ENCODE measurements at places on chromosomes 4 and X.

GRCh38 chr4:74044677-74045076, 6.2 kb upstream of the CXCL3 start:
- DNase-seq, result no peak

DNA sequence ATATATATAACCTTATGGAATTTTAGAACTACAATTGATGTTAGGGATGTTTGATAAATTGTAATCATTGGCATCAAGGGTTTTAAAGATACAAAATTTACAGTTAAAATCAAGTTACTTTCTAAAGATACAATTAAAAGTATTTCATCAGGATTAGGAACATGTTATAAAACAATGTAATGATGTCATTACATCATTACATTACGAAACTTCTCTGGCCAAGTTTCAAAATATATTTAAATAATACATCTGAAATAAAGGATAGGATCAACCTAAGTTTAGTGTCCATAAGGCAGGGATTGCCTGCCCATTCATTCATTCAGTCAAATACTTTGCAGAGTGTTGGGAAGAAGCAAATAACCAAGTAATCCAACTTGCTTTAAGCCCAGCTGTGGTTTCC, 75.1 kb downstream of the TENM3 start:
- no peak for DNase-seq

GRCh38 chr4:138647433-138647832, 368.1 kb upstream of the NOCT start:
- DNase-seq, result no peak

- DNase-seq, result no peak
Measured at GRCh38 chr4:92776080-92776479, 472.3 kb downstream of the GRID2 start.

DNA sequence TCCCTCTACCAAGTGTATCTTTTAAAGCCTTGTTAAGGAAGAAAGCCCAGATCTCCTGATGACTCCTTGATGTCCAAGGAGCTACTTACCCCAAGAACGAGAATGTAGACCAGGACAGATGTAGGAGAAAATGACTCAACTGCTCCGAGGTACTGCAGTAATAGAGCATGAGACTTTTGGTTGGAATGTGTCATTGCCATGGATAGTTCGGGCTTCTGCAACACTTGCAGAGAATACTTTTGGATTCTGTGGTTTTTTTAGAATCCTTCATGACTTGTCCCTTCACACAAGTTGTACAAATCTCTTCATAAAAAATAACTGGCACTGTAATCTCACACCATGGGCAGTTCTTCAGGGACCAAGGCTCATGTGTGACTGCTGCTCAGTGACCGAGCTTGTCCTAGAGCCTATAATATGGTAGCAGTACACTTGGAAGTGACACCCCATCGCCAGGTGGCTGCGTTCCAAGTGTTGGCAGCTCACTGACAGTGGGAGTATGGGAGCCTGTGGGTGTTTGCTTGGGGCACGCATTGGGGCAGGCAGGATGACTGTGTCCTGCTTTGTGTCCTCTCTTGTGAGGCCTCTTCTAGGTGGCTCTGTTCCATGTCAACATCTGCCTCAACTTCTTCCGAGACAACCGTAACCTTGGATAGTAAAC, 87.9 kb upstream of the WDR1 start:
- DNase-seq, result peak; percentile 7

DNA sequence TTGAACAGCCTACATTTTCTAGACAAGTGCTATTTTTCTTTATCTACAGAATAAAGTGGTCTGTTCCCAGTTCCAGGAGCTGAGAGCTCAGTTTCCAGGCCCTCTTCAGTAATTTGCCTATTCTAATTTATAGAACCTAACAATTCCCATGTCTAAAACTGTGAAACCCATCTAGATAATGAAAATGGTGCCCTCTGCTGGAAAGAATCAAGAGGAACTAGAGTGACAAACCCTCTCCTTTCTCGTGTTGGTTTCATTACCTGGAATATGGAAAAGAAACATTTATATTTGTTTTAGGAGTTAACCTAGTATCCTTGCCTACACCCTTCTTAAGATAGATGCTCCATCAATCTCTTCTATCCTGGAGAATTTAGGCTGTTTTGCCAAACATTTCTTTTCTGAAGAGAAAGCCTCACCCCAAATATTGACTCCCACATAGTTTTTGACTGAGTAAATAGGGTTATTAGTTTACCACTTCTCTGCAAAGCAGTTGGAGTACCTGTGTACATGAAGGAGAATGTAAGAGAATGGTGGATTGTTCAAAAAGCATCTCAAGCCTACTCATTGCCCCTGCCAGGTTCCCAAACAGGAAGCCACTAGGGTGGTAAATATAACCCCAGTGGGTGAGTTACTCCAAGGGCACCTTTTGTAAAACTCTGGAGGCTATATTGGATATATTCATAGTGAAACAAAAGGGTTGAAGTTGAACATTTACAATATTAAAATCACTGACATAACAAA, 121.6 kb downstream of the RASL11B start:
- DNase-seq, result no peak

- DNase-seq, result no peak
Measured at GRCh38 chrX:132094164-132094563, 33.7 kb downstream of the FRMD7 start.

DNA sequence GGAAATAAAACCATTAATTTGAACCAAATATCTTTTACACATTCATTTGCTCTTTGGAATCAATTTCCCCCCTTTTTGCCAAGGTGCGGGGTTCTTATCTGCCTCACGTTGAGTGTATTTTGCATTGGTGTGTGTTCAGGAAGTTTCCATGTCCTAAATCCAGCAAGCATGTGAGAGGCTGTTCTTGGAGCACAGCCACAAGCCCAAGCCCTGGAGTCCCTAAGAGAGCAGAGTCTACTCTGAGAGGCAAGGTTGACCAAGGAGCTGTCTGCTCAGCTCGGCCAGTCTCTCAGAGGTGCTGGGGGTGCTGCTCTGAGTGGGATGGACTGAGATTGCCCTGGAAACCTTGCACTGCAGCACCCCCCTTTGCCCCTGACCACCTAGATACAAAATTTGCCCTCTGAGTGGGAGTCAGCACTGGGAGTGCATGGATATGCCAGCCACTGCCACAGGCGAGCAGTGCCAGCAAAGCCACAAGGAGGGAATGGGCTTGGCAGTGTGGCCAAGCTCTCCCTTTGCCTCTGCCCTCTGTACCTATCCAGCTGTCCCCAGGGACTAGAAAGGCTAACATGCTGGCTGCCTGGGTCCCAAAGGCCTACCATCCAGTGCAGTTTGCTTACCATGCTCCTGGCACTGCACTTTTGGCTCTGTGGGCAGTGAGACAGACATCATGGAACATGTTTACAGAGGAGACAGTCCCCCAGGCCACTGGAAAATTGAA, 20.5 kb upstream of the FAM193A start:
- peak; percentile 25 for DNase-seq

DNA sequence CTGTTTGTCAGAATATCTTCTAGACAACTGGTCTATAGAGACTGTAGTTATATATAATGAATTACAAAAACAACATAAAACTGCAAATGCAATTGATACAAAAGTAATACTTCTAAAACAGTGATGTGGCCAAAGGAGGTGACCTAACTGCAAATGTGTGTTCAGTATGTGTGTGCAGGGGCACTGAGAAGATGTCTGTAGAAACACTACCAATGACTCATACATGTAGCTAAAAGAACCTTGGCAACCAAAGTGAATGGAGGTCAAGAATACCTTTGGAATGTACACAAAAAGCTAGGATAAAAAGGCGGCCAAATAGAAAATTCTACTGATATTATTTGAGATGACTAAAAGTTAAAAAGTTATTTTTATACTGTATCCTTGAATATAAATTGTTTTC, 261.8 kb downstream of the CAMK2D start:
- DNase-seq, result no peak

DNA sequence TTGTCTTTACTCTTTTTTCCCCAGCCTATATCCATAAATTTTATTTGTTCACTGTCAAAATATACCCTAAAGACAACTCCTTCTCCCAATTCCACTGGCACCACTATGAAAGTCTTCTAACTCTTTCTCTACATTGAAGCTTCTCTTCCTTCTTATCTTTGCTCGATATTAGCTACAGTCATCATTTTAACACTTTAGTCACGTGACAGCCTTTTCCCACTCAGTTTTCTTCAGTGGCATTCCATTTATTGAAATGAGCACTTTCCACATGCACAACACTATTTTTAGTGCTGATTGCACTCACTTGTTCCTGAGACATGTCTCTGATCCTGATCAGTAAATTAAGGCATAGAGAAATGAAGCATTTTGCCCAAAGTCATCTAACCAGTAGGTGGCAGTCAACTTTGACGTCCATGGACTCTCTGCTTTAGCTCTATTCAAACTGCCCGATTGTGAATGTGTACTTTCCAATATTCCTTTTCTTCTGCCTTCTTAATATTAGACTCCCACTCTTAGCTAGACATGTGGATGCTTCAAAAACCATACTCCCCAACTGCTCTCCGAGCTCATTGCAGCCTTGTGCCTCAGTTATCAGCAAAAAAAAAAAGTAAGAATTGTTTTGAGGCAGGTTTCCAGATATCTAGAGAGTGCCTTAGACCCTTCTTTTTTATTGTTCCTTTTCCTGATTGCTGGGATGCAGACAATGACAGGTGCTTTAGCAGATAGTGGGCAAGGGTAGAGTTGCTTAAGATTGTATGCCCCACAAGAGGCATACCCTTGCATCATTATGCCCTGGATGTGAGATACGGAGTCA, 394.4 kb upstream of the ADGRL3 start:
- no peak for DNase-seq

- DNase-seq, result no peak
Measured at GRCh38 chrX:81202456-81202819, 536 bp downstream of the SH3BGRL start.

GRCh38 chr4:109673303-109673702, 29.9 kb downstream of the CASP6 start:
- no peak for DNase-seq

- DNase-seq, result no peak
Measured at GRCh38 chrX:22246620-22247019, 26.1 kb upstream of the CBLL2 start.

GRCh38 chr4:122705547-122706117, 26.9 kb upstream of the BBS12 start:
- no peak for DNase-seq

- no peak for DNase-seq
Measured at GRCh38 chr4:1595789-1596325, 88.3 kb downstream of the FAM53A start.

DNA sequence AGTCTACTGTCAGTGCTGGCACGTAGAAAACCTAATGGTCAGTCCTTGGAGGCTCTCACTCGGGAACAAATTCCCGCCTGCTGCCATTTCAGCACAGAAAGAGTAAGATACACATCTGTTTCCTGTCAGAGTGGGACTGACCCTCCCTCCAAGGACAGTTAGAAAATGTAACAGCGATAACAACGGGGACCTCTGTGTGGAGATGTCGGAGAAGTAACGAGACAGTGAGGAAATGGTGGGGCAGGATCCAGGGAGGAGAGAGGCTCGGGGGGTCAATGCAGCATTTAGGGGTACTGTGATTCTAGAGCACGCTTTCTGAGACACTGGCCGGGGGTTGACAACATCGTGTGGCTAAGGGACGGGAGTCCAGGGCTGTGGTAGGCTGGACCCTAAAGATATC, 36.0 kb upstream of the SORCS2 start:
- no peak for DNase-seq

DNA sequence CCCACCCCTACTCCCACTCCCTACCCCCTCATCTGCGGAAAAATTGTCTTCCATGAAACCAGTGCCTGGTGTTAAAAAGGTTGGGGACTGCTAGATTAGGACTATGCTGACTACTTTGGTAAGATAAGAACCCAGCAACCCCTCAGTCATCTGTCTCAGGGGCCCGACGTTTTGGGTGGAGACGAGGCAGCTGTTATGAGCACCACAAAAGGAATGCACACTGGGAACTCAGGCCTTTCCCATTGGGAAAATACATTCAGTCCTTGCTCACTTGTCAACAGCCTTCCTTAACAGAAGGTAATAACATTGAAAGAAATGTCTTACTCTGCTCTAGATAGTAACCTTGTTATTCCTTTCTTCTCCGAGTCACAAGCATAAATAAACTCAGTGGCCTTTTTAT, 310.8 kb downstream of the AFF2 start:
- DNase-seq, result no peak

GRCh38 chrX:42943051-42943974, 165.3 kb upstream of the PPP1R2C start:
- DNase-seq, result no peak

DNA sequence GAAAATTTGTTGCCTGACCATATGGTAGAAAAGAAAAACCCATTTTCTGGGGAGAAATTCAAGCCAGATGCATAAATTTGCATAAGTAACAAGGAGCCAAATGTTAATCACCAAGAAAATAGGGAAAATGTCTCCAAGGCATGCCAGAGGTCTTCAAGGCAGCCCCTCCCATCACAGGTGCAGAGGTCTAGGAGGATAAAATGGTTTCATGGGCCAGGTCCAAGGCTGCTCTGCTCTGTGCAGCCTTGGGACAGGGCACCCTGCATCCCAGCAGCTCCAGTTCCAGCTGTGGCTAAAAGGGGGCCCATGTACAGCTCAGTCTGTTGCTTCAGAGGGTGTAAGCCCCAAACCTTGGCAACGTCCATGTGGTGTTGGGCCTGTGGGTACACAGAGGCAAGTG, 200.0 kb downstream of the LARP7 start:
- DNase-seq, result no peak

DNA sequence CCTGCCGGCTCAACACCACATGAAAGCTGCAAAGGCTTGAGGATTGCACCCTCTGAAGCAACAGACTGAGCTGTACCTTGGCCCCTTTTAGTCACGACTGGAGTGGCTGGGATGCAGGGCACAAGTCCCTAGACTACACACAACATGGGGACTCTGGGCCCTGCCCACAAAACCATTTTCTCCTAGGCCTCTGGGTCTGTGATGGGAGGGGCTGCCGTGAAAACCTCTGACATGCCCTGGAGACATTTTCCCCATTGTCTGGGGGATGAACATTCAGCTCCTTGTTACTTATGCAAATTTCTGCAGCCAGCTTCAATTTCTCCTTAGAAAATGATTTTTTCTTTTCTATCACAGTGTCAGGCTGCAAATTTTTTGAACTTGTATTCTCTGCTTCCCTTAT, 123.5 kb upstream of the SMARCAD1 start:
- no peak for DNase-seq

- peak; percentile 14 for DNase-seq
Measured at GRCh38 chrX:123773258-123773988, 40.6 kb upstream of the THOC2 start.

- DNase-seq, result no peak
Measured at GRCh38 chr4:163588532-163588931, 94.0 kb downstream of the TMA16 start.

Measured in mucosa of gallbladder (tissue), 1 donor.